ENCODE measurements at places on chromosomes 5 and 9. TPM values are rescaled to one million over a fixed set of nuclear protein-coding genes. Genes with fewer than 3 reads are reported as not detected.

DNA sequence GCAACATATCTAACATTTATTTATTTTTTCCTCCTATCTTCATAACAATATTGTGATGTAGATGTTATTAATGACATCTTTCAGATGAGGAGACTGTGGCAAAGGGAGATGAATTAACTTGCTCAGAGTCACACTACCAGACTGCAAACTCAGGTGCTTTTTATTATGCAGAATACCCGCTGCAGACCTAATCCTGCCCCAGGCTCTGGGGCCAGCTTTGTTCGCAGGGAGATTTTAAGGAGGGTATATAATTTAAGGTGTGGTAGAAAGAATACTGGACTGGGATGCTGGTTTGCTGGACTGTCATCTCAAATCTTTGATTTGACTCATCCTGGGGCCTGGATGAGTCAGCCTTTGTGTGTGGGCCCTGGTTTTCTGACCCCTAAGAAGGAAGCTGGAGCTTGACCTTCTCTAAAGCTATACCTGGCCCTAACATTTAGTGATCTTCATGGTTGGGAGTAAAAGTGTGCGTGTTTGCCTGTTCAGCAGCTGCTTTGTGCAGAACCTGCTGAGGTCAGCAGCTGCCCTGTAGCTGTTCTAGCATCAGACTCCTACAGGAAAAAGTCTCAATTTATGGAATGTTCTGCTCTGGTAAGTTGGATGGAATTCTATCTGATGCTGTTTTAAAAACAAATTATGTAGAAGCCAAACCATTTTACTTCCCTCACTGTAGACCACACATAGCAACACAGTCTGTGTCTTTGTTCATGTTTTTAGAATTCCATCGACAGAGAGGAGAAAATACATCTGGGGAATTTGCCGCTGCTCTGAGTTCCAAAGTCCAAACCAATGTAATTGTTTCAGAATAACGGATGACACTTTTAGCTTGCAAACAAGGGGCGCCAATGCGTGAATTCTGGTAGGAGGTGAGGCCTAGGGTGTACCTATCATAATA lies 4.5 kb downstream of the SLC36A1 start:
- peak; percentile 41 for DNase-seq

GRCh38 chr5:123454259-123454911 lies 31.2 kb upstream of the CEP120 start:
- DNase-seq, result no peak

DNA sequence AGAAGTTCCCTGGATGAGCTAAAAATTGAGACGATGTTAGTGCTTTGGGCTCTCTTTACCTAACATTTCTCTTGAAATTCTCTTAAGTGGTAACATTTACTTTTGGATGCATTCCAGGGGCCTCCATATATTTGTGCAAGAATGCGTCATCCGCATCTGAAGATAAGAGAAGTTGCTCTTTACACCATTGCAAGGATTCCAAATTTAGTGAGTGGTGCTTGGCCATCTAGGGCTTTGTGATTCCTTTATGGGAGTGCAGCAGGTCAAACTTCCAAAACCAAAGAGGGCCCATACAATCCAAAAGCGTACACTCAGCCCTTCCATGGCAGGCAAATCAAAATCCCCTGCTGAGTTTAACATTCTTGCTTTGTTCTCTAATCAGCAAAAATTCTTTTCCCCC lies 102.0 kb upstream of the DMAC1 start:
- DNase-seq, result no peak

ABLIM3 gene
- 75.5 TPM for total RNA-seq

SHROOM1 gene
- 13.4 TPM for total RNA-seq

GRCh38 chr9:6632516-6633183 lies 12.9 kb downstream of the GLDC start:
- DNase-seq, result no peak

DNA sequence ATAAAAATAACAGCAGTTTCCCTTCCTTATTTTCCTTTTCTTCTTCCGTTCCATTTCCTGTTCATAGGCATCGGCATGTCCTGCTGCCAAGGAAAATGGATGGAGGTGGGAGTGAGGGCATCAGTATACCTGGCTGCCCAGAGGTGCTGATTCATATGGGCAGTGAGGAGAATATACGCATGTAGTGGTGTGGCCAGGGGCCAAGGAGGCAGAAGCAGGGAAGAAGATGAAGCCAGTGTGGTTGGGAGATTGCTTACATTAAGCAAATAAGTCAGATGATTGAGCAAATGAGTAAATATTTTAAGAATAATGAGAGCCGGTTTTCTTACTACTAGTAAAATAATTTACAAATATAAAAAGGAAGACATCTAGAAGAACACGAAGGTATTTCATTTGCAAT lies 344.9 kb upstream of the PAPPA start:
- DNase-seq, result no peak

GRCh38 chr5:124515497-124516245 lies 230.8 kb downstream of the ZNF608 start:
- no peak for DNase-seq

ANGPTL2 gene
- 13.5 TPM for total RNA-seq

GRCh38 chr5:160929360-160929759 lies 77.3 kb upstream of the ATP10B start:
- no peak for DNase-seq

DNA sequence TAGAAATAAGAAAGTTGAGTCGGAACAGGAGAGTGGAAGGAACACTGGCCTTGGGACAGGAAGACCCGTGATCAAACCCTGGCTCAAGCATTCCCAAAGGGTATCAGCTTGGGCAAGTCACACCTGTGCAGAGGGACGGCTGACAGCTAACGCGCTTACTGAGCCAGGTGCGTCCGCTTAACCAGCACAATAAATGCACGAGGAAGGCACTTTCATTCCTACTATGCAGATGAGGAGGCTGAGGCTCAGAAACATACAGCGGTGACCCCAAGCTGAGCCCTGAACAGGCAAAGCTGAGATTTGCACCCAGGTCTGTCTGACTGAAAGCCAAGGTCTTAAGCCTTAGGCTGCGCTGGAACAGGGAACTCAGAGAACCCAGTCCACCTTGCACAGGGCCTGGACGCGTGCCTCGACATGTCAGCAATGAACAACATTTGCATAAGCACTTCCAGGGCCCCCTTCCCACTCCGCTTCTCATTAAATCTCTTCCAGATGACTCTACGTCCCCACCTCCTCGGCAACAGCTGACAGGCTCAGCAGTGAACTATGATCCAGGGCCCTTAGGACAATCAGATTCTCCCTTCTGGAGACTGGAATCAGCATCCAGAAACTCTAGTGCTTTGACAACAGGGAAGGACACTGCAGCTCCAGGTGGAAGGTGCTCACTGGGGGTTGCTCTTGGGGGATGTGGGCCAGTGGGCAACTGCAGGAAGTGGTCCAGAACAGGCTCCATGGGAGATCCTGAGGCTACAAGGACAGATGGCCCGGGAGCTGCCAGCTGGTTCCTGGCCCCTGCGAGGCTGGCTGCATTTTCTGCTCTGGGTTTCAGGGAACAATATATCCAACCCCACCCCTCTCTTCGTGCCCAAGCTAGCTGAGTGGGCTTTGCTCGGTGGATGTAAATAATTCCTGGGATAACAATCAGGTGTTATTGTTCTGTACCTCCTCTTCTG lies 35.2 kb downstream of the SH3PXD2B start:
- DNase-seq, result no peak

- DNase-seq, result no peak
These were observed 340.9 kb upstream of the RPS23 start for GRCh38 chr5:82619097-82619496.

DNA sequence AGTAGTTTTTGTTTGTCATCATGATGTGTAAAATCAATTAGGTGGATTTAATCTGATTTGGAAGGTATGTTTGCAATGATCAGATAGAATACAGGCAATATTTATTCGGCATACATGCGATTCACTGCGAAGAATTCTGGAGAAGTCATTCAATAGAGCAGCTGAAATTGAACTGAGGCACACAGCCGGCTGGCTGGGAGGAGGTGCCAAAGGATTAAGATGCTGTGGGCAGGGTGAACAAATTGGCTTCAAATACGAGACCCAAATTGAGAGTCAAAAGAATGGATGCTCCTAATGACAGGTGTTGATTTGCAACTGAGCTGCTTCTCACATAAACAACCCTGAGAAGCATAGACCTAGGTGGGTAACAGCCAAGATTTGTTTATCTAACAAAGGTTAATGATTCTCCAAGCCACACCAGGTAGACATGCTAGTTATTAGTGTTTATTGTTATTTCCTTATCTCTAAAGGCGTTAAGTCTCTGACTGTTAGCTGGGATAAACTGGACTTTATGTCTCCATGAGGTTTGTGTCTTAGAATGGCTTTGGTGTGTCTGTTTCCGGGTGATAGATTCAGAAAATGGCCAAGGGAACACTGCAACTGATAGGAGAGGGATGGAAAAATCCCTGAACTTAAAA lies 55.3 kb upstream of the CLINT1 start:
- DNase-seq, result no peak

FCN2 gene
- total RNA-seq, result not detected

DNA sequence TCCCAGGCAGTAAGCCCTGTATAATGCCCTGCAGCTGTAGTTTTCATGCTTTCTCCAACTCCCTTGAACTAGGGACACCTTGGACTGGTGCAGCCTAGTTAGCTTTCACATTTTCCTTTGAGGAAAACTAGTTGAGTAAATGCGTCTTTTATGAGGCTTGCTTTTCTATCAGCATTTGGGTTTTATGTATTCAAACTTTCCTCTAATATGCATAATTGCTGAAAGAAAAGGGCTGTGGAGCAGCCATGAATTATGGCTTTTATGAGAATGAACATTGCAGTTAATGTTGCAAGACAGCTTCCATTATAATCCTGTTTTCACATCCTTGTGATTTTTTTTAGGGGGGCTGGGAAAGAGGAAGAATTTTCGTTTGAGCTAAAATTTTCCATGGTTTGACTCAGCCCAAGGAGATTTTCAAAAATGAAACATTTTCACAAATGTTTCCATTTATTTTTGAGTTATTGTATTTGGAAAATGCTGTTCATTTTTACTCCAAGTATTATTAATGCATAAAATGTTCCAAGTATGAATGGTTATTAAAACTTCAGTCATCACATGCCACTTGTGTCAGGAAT lies 57.9 kb upstream of the PPP3R2 start:
- no peak for DNase-seq

GRCh38 chr9:115636596-115636995 lies 517.0 kb upstream of the PAPPA start:
- no peak for DNase-seq
